ENCODE measurements at places on chromosomes 13 and 19.

DNA sequence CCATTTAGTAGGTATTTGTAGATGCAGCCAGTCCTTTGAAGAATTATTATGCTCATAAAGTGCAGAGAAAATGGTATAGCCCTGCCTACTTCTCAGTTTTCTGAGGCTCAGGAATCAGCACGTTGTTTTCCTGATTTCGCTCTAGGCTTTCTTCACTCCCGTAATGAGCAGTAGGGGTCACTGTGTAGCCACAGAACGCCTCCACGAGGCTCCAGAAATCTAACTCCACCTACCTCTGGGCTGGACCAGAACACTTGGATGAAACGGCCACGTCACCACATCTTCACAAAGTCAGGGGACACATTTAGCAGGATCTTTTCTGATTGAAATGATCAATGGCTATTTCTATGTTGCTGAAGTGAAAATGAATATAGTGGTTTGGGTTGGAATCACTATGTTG, 49.8 kb upstream of the GTF3A start:
- peak; percentile 77 for DNase-seq

DNA sequence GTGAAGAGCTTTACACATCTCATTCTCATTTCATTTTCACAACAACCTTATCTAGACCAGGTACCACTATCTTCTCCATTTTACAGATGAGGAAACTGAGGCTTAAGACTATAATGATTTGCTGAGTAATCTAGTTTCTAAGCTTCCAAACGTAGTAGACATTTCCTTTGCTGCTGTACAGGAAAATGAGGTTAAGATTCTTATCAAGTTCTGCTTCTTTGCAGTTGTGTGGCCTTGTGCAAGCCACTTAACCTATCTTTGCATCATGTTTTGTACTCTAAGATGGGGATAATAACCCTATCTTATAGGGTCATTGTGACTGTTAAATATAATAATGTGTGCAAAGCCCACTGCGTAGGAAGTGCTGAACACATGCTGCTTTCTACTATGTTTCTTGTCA, 307.9 kb downstream of the HS6ST3 start:
- no peak for DNase-seq

DNA sequence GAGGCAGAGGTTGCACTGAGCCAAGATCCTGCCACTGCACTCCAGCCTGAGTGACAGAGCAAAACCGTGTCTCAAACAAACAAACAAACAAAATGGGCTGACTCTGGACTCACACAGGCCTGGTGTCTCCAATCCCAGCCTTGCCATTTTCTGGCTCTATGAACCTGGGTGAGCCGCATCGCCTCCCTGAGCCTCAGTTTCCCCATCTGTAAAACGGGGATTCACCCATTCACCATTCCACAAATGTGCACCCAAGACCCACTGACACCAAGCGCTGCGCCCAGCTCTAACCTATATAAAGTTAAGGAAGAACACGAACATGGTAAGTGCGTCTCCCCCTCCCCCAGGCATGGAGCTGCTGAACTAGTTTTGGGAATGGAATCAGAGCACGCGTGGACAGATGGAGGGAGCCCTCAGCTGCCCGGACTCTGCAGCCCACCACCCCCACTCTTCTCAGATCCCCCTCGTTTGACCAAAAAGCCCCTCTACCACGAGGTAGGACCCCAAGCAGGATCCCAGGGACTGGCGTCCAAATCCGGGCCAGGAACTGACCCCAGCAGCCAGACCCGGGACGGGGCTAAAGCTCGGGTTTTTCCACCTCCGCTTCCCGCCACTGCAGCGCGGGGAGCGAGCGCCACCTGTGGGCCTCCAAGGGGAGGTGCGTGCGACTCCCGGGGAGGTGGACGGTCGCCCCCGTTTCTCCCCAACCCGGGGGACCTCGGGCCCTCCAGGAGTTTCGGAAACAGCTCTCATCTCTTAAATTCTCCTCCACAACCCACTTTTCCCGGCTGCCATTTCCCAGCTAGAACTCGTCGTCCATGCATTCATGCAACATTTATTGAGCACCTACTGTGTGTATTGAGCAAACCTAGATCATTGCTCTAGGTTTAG, 33.0 kb upstream of the ADGRE5 start:
- no peak for DNase-seq

- DNase-seq = no peak
Observed at GRCh38 chr13:41259875-41260501, 3.4 kb downstream of the MTRF1 start.

DNA sequence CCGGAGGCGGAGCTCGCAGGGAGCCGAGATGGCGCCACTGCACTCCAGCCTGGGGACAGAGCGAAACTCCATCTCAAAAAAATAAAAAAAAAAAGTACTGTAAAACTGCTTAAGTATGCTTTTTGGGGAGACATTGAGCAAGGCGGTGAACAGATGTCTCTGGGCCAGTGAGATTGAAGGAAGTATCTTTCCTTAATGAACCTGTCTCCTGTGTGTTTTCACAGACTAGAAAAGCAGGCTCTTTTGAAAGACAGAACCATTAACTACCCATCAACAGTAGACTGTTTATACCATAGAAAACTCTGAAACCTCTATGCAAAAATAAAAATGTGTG, 1.5 kb upstream of the ECH1 start:
- no peak for DNase-seq

GRCh38 chr13:49791711-49792549, 552 bp downstream of the KPNA3 start:
- DNase-seq = peak; percentile 51

- peak; percentile 29 for DNase-seq
Observed at GRCh38 chr19:49020931-49021895, 2.9 kb downstream of the CGB3 start.

DNA sequence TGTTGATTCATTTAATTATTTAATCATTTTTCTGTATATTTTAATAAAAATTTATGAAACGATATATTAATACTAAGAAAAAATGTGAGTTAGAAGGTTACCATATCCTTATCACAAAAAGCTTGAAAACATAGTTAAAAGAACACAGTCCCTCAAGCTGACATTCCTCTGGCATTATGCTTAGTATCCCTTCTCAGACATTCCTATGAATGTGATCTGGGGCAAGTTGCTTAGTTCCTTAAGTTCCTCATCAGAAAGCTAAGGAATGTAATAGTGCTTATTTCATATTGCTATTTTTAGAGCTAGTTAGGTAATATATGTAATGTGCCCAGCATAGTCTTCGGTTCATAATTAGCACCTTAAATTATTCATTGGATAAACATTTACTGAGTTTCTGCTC, 122.8 kb downstream of the MTUS2 start:
- DNase-seq = no peak

DNA sequence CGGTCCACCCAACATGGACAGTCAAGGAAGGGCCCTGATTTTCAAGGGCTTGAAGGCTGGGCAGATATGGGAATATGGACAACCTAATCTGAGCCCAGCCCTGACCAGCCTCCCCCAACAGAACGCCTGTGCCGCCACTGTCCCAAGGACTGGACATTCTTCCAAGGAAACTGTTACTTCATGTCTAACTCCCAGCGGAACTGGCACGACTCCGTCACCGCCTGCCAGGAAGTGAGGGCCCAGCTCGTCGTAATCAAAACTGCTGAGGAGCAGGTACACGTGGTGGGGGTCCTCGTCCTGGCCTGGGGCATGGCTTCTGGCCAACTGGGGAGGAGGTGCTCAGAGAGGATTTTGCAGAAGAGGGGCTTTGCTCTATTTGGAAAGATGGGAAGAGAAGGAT, 3.5 kb downstream of the CLEC4M start:
- DNase-seq = no peak

- DNase-seq = peak; percentile 33
Observed at GRCh38 chr13:80630685-80631121, 289.8 kb upstream of the SPRY2 start.

DNA sequence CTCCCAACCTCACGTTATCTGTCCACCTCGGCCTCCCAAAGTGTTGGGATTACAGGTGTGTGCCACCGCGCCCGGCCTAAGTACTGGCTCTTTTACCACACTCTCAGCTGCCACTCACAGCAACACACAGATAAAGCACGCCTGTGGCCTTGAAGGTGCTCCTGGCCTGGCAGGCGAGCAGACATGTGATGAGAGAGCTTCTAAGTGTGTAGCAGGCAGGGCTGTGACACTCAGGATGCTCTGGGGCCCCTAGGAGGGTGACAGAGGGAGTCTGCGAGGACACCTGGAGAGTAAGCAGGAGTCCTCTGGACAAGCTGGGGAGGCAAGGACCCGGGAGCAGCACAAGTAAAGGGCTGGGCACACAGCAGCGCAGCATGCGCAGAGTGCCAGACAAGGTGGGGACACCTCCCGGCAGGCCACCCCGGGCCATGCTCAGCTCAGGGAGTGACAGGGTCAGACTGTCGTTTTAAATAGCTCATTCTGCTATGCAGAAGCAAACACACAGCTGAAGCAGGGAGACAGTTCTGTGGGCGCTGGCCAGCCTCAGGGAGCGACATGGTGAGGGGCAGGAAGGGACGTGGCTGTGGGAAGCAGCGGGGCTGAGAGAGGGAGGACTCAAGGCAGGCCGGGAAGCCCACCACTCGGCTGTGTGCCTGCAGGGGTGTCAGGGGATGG, 26.5 kb downstream of the MED26 start:
- no peak for DNase-seq

DNA sequence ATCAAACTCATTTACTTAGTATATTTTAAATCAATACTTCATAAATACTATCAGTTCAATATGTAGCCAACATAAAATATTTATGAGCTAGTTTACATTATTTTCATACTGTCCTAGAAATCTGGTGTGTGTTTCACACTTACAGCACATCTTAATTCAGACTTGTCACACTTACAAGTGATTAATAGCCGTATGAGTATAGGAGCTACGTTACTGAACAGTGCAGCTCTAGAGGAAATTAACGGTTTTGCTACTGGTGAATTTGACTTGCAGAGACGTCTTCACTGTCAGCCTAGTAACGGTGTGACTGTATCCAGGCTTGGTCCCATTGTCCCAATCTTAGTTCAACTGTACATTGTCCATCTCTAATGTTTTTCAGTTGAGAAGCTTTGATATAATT, 33.7 kb upstream of the POSTN start:
- DNase-seq = no peak
